ENCODE measurements at places on chromosomes 3 and 15.

GRCh38 chr3:133509488-133509887 lies 64.0 kb upstream of the CDV3 start:
- no peak for DNase-seq

DNA sequence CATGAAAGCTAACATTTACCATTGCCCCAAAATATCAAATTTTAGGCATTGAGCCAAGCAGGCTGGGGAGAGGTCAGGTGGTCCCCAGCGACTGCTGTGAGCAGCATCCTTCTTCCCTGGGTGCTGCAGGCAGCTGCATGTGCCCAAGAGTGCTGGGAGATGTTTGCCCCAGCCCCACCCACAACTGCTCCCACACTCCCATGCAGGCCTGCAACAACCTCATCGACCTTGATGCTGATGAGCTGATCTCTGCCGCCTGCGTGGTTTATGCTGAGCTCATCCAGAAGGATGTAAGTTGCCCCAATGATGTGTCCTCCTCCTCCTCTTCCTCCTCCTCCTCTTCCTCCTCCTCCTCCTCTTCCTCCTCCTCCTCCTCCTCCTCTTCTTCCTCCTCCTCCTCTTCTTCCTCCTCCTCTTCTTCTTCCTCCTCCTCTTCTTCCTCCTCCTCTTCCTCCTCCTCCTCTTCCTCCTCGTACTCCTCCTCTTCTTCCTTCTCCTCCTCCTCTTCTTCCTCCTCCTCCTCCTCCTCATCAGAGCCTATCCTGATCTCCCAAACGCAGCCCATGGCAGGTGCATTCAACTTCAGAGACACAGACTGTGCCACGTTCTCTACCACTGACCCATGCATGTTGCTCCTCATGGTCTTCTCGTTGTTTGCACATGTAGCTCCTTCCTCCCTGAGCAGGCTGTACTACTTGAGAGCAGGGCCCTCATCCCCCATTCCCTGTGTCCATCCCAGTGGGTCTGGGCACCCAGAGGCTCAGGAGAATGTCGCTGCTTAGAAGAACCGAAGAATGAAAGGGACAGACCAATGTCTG lies 15.1 kb downstream of the TBC1D21 start:
- no peak for DNase-seq

GRCh38 chr3:21750831-21751391 lies at the start of gene ZNF385D:
Gene ZNF385D, minus strand, starts transcription at chr3:21751210. Its CDS starts 294 bp downstream, at chr3:21750916.
- DNase-seq: no peak

GRCh38 chr3:114685161-114685560 lies 391.3 kb downstream of the TIGIT start:
- DNase-seq: no peak

Measured in kidney epithelial cell (primary cell).